ENCODE measurements at places on chromosomes 13 and 19. TPM values are rescaled to one million over a fixed set of nuclear protein-coding genes. Genes with fewer than 3 reads are reported as not detected.

Gene CYP2A7
- 0.40 TPM for polyA plus RNA-seq

Gene LGI4
- polyA plus RNA-seq: 2.3 TPM

Gene NKPD1
- 0.17 TPM for polyA plus RNA-seq

Gene DUXA
- not detected for polyA plus RNA-seq

Gene C19orf67
- polyA plus RNA-seq: 0.12 TPM

Gene ZNF888
- polyA plus RNA-seq: 14.8 TPM
